ENCODE measurements at places on chromosomes 7 and 10.

GRCh38 chr7:106504645-106505044, 156.3 kb downstream of the CCDC71L start:
- DNase-seq: no peak

- DNase-seq: no peak
Observed at GRCh38 chr10:61606959-61607907, 55.5 kb upstream of the CABCOCO1 start.

- DNase-seq: no peak
Observed at GRCh38 chr10:69842020-69842419, 40.3 kb downstream of the COL13A1 start.

- no peak for DNase-seq
Observed at GRCh38 chr7:21504021-21504420, 38.8 kb upstream of the DNAH11 start.

- DNase-seq: no peak
Observed at GRCh38 chr10:86252556-86252955, 114.0 kb downstream of the GRID1 start.

DNA sequence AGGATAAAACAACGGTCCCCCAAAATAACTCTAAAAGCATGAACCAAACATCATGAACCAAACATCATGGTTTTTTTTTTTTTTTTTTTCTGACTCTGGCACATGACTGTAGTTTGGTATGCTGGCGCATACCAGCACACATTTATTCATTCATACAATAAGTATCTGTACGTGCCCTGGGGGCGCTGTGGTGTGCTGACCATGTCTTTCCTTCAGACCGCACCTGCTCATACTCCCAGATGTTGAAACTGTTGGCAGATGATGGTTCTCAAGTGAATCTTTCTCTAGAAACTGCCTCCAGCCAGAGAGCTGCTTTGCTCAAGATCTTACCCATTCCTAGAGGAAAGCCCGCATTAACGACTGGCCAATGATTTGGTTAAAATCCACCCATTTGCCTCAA, 114.7 kb upstream of the ANKRD30A start:
- no peak for DNase-seq

DNA sequence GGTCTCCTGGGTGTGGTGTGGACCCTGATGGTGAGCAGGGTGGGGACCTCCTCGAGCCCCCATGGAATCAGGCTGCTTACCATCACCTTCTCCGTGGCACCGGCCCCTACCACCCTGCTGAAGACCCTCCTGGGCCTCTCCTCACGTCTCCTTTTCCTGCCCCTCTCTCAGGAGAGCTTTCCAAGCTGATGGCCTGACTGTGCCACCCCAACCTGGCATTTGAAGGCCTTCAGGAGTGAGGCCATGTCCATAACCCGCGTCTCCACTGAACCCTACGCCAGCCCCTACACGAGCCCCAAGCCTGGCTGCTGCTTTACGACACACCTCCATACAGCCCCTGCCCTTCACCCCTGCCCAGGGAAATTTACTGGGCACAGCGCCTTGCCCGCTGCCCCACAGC, 55.4 kb downstream of the ZRANB1 start:
- DNase-seq: no peak

- no peak for DNase-seq
Observed at GRCh38 chr10:129764011-129764900, 199.8 kb downstream of the EBF3 start.

- no peak for DNase-seq
Observed at GRCh38 chr7:157211690-157212089, 73.0 kb downstream of the UBE3C start.

DNA sequence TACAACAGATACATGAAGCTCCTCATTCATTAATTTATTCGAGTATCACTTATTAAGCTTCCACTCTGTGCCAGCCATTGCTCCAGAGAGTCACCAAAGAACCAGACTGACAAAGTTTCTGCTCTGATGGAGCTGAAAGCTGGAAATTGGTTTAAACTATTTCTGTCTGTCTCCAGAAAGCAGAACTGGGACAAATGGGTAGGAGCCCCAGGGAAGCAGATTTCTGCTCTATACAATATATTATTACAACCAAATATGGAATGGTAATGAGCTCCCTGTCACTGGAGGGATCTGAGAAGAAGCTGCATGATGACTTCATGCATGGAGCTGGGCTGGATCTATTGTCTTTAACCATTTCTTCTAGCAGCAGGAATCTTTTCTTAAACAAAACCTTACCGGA, 165.4 kb upstream of the ADO start:
- DNase-seq: no peak

DNA sequence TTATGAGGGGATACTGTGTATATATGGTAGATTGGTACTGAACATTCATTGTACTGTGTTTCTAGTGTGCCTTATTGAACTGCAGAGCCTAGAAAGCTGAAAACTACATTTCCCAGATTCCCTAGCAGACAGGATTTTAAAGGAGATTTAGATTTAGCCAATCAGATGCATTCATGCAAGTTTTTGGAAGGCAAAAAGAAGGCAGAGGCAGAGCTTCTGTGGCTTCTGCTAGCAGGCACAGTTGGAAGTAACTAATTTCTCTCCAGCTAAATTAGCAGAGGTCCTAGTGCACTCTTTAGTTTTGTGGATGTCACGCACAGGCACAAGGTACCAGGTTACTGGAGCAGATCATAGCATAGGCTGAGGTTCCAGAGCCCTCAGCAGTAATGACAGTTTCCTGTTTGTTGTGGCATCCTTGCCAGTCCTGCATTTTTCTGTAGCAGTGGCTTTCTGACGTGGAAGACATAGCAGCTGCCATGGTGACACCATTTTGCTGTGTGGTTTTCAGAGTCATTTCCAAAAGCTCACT, 83.7 kb upstream of the CCDC71L start:
- no peak for DNase-seq

- no peak for DNase-seq
Observed at GRCh38 chr7:82375129-82375528, 68.4 kb downstream of the CACNA2D1 start.

- DNase-seq: no peak
Observed at GRCh38 chr10:45183174-45183573, 132.2 kb downstream of the OR13A1 start.

DNA sequence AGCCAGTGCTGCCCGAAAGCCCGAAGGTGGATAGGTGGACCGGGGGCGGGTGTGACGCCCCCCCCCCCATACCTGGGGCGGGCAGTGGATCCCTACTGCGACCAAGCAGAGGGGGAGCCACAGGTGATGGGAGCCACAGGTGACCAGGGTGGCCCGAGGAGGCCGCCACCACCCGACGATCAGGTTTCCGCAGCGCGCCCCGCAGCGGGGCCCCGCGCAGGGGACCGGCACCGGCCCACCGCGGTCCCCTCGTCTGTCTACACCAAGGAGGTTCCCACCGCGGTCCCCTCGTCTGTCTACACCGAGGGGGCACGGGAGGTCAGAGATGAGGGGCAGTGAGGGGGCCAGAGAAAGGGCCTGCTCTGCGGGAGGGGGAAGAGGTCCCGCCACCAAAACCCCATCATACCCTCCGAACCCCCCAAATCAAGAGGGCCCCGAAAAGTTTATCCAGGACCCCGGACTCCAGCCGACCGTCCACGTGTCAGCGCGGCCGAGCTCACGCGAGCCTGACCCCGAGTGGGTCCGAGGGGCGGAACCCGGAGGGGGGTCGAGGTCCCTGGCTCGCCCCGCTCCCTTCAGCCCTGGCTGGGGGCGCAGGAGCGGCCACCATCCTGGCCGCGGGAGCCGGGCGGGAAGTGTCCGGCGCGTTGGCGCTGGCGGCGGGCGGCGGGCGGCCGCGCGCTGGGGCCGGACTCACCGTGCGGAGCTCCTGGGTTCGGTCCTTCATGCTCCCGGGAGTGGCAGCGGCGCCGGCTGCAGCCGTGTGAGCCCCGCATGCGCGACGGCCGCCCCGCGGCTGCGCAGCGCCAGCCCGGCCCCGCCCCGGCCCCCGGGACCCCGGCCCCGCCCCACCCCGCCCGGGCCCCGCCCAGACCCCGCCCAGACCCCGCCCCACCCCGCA, at the start of gene STX1A:
Gene STX1A (minus strand): TSS at position 765 of the 901 bp plus-strand sequence. CDS start 38 bp downstream, at position 727.
- peak; percentile 62 for DNase-seq

GRCh38 chr10:80455461-80456349, 1.6 kb downstream of the TSPAN14 start:
- DNase-seq: no peak

DNA sequence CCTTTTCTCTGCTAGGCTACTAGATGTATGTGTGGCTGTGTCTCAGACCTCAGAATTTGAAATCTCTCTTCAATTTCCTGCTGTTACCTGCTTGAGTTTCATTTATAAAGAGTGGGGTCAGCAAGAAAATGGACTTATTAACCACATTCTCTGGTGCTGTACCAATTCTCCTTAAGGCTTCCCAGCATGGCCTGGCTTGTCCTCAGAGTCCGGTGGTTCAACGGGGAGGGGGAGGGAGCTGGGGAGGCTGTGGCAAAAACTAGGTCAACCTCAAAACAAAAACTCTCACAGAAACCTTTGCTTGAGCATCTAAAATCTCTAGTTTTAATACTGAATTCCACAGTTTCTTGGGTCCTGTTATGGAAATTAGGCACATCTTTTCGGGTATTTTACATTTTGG, 389.1 kb upstream of the COBL start:
- DNase-seq: no peak

DNA sequence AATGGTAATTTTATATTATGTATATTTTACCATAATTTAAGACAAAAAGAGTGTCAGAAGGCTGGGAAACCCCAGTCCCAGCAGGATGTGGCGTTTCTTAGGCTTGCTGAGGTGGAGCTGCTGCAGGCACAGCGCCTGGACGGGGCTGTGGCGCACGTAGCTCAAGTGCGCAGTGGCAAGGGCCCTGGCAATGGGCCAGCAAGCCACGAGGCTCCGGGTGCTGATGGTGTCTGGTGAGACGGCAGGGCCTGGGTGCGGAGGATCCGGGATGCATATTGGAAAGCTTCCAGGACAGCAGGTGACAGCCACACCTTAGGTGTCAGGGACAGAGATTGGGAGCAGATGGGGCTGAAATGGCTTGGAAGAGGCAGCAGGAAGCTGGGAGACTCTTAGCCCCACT, 37.2 kb downstream of the CLEC2L start:
- DNase-seq: no peak

DNA sequence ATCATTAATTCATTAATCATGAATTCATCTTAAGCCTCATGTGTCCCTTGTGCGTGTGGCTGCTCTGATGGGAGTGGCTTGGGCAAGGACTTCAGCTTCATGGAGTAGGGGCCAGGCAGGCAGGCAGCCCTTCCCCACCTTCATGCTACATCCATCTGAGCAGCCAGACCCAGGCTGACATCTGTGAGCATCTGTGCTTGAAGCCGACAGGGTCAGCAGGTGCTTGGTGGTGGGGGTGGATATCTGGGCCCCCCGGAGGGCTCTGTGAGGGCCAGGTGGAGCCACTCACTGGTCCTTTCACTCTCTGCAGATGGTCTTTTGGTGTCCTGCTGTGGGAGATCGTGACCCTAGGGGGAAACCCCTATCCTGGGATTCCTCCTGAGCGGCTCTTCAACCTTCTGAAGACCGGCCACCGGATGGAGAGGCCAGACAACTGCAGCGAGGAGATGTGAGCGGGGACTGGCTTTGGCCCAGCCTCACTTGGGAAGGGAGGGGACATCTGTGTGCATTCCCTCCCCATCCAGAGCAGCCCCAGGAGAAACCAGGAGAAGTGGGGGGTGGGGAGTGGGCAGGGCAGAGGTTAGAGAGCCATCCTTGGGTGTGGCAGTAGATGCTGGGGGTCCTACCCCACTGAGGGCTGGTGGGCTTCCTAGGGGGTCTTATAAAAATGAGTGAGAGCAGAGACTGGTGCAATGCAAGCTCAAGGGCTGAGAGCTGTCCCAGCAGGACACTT, 14.7 kb upstream of the CSGALNACT2 start:
- DNase-seq: no peak

- no peak for DNase-seq
Observed at GRCh38 chr10:107081644-107082043, 82.9 kb downstream of the SORCS1 start.

DNA sequence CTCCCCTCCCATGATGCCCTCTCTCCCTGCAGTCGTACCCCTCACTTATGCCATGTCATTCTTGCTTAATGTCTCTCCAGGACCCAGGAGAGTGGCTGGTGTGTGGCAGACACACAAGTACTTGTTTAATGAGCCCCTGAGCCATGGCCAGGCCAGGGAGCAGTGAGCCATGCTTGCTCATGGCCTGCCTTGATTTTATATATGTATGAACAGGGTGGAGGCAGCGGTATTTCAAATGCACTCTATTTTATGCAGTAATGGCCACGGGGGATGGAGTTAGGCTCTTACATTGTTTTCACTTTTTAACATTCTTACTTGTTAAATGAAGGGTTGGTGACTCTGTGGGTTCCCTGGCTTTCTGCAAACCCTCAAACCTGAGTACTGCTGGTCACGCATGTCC, 144.8 kb downstream of the FANK1 start:
- DNase-seq: no peak

DNA sequence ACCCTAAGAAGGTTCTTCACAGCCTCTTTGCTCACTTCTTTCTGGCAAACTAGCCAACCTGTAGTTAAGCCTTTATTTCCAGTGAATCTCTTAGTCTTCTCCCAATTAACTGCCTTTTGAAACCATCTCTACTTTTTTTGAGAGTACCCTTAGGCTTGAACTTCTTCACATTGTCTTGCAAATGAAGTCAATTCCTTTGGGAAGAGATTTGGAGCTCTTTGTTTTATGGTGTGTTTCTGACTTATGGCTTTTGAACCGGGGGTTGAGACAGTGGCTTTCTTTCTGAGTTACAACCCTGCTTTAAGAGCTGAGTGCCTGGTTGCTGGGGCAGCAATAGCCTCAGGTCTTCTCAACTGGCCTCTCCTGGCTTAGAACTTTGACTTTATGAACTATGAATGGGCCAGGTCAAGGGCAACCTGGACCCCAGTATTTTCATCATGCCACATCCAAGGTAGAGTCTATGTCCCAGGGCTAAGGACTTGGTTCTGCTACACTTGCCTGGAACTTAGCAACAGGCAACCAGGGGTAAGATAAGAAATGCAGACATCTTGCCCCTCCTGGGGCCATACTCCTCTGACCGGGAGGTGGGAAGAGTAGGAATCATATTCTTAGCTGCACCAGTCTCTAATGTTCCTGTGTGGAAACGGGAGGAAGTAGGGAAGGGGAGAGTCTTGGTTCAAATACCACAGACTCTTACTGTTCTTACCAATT, 53.0 kb downstream of the SP4 start:
- DNase-seq: no peak

Data from activated T-helper 9 cell treated with anti-CD3 and anti-CD28 coated beads, Interleukin-2, amount 50 U/mL, for 16 hours (primary cell).